Kidney epithelial cell (primary cell): ENCODE measurements at places on chromosomes 1 and 21. TPM values are rescaled to one million over a fixed set of nuclear protein-coding genes. Genes with fewer than 3 reads are reported as not detected.

- DNase-seq: no peak
Measured at GRCh38 chr1:46448109-46448911, 41.3 kb upstream of the DMBX1 start.

DNA sequence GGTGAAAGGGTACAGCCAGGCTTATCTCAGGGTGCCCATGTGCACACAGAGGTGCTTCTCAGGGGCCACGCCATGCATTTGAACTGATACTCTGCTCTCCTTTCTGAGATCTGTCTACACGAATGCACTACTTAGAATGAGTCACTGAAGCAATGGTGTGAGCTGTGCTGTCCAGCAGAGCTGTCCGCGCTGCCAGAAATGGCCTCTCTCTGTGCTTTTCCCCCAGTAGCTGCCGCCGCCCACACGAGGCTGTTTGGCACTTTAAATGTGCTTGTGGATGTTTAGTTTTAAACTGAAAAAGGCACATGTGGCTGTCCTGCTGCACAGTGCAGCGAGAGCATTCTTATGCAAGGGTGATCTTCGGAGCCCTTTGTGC is 87.1 kb upstream of the COL6A1 start:
- no peak for DNase-seq

DNA sequence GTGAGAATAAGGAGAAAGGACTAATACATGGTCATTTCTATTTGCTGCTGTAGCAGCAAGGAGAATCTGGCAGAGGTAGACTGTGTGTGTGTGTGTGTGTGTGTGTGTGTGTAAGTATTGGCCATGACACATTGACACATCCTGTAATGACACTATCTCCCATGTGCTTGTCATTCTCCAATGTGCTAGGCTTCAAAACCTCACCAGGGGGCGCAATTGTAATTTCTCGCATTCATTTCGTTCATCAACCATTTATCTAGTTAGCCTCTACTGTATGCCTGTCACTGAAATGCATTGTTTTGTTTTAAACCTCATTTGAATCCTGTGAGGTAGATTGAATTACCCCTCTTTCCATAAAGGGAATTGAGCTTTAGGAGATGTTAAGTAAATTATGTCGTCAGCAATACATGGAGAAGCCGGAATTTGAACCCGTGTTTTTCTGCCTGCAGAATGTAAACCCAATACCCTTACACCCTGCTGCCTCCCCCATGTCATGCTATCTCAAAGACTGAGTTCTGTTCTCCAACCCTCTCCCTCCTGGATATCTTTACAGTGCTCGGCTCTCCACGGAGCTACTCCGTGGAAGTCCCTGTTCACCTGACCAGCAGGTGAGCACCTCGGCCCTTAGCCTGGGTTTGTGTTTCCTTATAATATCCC is 100.8 kb downstream of the UCK2 start:
- no peak for DNase-seq

- DNase-seq: no peak
Measured at GRCh38 chr1:51936531-51936930, 54.0 kb downstream of the RAB3B start.

DNA sequence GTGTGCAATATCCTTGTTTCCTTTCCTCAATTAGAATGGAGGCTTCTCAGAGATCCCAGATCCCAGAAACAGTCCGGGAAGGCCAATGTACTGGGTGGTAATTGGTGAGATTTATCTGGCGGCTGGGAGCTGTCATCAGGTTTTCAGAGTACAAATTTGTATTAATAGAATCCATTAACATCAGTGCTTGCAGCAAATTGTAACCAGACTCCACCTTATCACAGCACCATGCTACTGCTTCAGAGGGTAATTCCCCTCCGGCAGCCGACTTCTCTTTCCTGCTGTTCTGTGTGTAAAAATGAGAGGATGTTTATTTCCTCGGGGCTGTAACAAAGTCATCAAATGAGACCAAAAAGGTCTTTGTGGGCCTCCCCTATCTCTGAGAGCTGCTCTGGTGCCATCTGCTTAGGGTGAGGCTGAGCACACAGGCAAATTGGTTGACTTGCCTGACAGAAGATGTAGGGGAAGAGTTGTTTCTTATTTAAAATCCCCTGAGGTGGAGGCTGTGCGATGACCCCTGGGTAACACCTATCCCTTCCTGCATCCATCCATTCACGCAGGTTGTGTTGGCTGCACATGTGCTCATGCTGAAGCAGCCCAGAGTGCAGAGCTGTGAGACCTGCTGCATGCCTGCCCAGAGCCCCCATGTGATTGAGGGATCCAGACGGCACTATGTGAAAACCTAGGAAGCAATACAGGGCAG is 19.2 kb downstream of the NFASC start:
- no peak for DNase-seq

- DNase-seq: peak; percentile 34
Measured at GRCh38 chr1:35675773-35676172, 34.4 kb upstream of the PSMB2 start.

GRCh38 chr1:111961773-111962565 is 27.5 kb downstream of the KCND3 start:
- DNase-seq: no peak

- DNase-seq: no peak
Measured at GRCh38 chr1:235867903-235868469, 1.3 kb upstream of the LYST start.

DNA sequence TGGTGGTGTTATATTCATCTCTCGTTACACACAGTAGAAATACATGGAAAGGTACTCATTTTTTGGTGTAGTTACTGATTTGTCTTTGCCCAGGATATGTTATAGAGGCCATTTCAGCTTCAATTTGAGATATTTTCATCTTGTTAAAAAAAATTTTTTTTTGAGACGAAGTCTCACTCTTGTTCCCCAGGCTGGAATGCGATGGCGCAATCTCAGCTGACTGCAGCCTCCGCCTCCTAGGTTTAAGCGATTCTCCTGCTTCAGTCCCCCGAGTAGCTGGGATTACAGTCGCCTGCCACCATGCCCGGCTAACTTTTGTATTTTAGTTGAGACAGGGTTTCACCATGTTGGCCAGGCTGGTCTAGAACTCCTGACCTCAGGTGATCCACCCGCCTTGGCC is 19.0 kb downstream of the MORC3 start:
- no peak for DNase-seq

- no peak for DNase-seq
Measured at GRCh38 chr1:202807926-202808757, at the start of gene KDM5B. Gene KDM5B (minus strand): TSS chr1:202808421. CDS start chr1:202808305, 116 bp downstream.

DNA sequence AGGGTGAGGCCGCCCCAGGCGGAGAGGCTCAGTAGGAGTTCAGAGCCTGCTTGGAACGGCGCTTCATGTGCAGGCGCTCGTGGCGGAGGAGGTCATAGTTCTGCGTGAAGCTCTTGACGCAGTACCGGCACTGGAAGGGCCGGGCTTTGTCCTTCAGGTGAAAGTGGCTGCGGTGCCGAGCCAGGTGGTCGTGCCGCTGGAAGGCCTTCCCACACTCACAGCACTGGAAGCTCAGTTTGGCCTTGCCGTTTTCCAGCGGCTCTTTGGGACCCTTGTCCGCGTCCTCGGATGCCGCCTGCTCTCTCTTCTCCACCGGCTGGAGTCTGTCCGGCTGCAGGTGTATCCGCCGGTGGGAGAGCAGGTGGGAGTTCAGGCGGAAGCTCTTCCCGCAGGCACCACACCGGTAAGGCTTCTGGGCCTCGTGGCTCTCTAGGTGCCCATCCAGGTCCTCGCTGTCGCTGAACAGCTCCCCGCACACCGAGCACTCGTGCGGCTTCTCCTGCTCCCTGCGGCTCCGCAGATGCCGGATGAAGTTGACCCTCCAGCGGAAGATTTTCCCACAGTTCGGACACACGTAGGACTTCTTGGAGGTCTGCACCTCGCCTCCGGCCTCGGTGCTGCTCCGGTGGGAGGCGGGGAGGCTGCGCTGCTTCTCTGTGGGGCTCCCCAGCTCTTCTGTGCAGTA is 31.0 kb downstream of the ZNF496 start:
- no peak for DNase-seq

GRCh38 chr1:58584082-58584895 is 7.2 kb upstream of the TACSTD2 start:
- DNase-seq: peak; percentile 94

DNA sequence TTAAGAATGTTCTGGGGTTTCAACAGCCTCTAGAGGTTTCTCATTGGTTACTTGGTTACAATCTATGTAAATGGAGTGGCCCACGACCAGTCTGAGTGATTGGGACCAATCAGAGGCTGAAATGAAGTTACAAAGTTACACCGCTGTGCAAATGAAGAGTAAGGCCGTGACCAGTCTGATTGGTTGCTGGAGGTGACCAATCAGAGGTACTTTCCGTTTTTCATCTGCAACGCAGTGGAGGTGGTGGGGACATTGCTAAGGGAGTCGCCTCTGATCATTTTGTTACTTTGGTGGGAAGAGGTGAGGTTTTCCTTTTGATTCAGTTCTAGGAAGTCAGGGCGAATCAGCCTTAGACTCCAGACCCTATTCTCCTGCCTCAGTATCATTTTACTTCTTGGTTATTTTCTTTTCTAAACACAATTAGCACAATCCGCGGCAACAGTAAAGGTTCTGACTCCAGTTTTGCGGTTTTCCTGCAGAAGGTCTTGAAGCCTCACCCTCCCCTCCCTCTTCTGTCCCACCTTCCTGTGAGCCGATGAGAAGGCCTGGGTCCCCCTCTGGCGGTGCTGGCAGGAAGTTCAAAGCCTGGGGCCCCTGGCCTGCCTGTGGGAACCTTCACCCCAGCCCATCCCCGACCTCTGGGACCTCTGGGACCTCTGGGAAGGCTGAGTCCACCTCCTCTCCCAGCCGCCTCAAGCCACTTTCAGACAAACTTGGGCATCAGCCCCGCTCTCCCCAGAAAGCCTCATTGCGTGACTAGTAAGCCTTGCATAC is 38.7 kb upstream of the TTC34 start:
- DNase-seq: no peak

GRCh38 chr1:239386453-239387303 is at the start of gene CHRM3:
Gene CHRM3 (plus strand): TSS chr1:239386568. CDS start chr1:239907452, 520,884 bp downstream.
- DNase-seq: no peak

- no peak for DNase-seq
Measured at GRCh38 chr21:37547615-37548200, 181.1 kb downstream of the DYRK1A start.

DNA sequence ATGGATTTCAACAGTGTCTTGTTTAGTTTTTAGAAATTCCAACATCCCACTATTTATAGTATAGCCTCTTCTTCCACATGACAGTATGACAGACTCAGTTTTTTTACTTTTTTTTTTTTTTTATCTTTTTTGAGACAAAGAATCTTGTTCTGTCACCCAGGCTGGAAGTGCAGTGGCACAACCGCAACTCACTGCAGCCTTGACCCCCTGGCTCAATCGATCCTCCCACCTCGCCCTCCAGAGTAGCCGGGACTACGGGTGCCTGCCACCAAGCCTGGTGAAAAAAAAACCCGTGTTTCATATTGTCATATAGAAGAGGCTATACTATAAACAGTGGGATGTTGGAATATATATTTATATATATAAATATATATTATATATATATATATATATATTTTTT is 1.2 kb upstream of the DR1 start:
- DNase-seq: no peak

- no peak for DNase-seq
Measured at GRCh38 chr1:55301912-55302311, 86.7 kb upstream of the USP24 start.

DNA sequence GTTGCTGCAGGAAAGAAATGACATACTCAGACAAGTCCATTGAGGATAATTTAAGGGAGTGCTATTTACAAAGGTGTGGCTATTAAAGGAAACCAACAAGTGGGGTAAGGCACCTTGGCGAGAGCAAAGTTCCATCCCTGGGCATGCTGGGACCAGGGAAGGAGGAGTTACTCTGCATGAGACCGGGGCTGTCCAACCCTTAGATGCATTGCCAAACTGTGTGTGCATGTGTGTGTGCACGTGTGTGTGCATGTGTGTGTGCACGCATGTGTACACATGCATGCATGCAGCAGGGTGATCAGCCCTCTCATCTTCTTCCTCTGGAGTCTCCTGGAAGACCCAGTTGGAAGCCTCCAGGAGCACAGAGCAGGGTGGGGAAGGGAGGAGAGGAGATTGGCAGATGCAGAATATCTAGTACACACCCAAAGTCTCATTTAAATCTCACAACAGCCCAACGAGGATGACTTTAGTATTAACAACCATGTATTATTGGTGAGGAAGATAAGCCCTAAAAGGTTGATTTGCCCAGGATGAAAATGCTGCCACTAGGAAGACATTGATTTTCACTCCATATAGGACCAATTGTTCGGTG is 72.2 kb upstream of the CD34 start:
- DNase-seq: no peak

DNA sequence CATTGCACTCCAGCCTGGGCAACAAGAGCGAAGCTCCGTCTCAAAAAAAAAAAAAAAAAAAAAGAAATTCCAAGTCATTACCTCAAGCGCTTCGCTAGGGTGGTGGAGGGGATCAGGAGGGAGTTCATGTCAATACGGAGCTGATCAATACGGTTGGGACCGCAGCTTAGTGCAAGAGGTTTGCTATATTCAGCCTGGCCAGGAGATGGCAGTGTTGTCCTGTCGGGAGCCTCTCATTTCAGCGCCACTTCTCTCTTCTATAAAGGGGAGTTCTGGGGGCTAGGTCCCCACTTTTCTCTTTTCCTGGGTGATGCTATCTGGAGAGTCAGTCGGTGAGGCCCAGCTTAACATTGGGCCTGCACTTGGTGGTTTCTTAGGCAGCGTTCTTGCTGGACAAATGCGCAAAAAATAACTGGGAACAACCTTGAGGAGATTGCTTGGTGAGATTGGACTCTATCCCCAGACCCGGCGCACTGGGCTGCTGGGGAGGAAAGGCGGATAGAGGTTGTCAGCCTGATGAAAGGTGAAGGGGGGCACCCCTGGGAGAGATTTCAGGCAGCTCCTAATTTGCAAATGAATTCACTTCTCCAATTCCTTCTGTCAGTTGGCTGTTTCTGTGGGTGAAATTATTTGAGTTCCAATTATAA is 40.4 kb downstream of the KIAA0040 start:
- no peak for DNase-seq

DNA sequence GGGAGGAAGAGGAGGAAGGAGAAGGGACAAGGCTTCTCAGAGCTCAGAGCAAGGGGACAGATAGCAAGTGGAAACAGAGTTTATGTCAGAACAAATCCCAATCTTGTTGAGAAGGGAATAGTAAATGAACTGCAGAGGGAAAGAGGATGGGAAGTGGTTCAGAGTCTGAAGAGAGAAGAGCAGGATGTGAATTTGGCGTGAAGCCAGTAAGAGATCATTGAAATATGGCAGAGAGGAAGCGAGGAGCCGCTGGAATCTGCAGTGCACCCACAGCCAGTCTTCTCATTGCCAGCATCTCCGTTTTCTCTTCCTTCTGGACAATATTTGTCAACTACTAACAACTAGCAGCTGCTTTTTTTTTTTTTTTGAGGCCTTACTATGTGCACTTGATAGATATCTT is 19.1 kb downstream of the OLFML3 start:
- no peak for DNase-seq

Gene SNX7
- total RNA-seq: 16.1 and 23.4 TPM in 2 replicates

Gene KNCN
- total RNA-seq: not detected in 2 replicates

Gene S100A8
- total RNA-seq: not detected in 2 replicates

Gene LIN28A
- not detected in 2 replicates for total RNA-seq

Gene CFAP107
- not detected in 2 replicates for total RNA-seq

Gene CELSR2
- total RNA-seq: 18.1 and 19.4 TPM in 2 replicates

Gene RGS13
- total RNA-seq: not detected in 2 replicates

Gene KRTAP11-1
- not detected in 2 replicates for total RNA-seq

Gene DSTYK
- 13.2 and 13.8 TPM in 2 replicates for total RNA-seq
